Hematopoietic multipotent progenitor cell (in vitro differentiated cells): ENCODE measurements at places on chromosomes 4 and X.

GRCh38 chr4:94678896-94679295 is 78.9 kb upstream of the BMPR1B start:
- no peak for DNase-seq

DNA sequence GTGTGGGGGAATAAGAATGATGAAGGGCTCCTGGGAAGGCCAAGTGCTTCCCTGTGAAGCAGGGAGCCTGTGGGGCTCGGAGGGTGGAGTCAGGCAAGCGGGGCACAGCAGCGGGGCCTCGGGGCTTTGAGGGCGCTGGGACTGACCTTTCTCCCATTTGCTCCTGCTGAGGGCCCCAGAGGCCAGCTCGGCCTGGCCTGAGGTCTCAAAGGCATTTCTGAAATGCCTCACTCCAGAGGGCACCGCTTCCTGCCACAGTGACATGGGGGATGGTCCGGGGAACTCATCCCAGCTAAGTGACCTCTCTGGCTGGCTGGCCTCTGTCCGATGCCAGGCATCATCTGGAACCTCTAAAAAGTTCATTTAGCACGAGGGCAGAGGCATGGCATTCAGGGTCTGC is 98.8 kb upstream of the STX18 start:
- DNase-seq, result no peak

GRCh38 chrX:46704767-46705386 is 54.0 kb downstream of the SLC9A7 start:
- DNase-seq, result no peak

- peak; percentile 18 for DNase-seq
Measured at GRCh38 chrX:122850326-122850725, 333.8 kb upstream of the GRIA3 start.

DNA sequence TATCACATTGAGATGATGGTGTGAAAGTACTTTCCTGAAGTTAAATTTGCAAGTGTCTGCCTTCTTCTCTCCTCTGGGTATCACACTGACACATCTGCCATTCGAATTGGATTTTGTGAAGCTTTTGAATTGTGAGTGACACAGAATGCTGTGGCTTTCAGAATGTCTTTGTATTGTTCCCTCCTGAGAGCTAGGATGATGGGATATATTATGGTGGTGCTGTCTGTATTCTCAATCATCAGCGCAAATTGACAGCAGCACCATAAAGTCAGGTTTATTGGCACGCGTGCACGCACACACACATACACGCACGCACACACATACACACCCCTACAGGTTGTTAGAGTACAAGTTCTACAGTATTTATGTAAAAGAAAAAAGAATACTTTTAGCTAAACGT is 143.3 kb downstream of the AWAT2 start:
- DNase-seq, result no peak

DNA sequence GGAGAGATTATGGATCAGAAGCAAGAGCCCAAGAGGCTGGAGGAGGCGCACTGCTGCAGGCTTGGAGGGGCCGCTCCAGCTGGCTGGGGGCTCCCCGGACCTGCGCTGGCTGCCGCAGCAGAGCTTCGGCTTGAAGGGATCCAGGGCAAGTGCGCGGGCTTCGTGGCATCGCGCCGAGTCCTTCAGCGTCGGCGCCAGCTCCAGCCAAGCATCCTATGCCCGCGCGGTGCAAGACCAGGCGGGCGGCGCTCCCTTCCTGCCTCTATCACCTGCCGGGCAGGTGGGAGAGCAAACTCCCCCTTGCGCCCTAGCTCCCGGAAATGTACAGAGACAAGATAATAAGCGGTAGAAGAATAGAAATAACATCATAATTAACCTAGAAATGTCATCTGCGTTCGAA is 10.5 kb upstream of the UCP1 start:
- DNase-seq, result no peak

GRCh38 chr4:109184491-109184961 is 117.9 kb downstream of the COL25A1 start:
- DNase-seq, result no peak

DNA sequence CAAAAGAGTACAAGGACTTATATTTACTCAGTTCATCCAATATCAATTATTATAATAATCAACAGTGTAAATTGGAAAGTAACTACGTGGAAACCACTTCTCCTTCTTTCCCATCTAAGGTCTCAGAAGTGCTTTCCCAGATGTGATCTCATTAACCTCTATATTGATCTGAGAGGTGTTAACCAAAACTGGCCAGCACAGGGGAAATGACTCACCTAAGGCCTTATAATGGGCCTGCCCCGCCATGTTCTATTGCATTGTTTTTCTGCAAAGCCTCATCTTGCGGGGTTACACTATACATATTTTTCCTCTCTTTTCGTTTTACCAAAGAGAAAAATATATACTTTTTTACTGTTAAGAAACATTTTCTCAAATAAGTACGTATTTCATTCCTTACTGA is 20.5 kb downstream of the RAB40A start:
- no peak for DNase-seq

GRCh38 chr4:62394766-62395165 is 1194.6 kb downstream of the ADGRL3 start:
- DNase-seq, result peak; percentile 17

GRCh38 chrX:29318012-29318411 is 730.8 kb downstream of the IL1RAPL1 start:
- no peak for DNase-seq

- no peak for DNase-seq
Measured at GRCh38 chrX:30065226-30065625, 150.1 kb upstream of the MAGEB2 start.

DNA sequence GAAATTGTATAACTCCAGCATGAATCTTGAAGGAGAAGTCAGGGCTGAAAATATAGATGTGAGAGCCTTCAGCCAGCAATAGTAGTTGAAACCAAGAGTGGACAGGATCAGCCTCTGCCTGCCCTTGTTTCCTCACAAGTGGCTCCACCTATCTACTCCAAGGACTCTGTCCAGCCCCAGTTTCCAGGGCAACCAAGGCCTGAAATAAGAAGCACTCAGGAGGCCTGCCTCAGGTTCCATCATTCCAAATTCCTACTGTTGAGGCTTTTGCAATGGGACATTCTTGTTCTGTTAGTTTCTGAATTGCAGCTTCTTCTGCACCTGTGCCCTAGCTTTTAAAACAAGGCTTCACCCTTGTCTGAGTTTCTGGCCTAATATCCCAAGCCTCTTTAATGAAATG is 41.6 kb downstream of the TRPC5OS start:
- no peak for DNase-seq

DNA sequence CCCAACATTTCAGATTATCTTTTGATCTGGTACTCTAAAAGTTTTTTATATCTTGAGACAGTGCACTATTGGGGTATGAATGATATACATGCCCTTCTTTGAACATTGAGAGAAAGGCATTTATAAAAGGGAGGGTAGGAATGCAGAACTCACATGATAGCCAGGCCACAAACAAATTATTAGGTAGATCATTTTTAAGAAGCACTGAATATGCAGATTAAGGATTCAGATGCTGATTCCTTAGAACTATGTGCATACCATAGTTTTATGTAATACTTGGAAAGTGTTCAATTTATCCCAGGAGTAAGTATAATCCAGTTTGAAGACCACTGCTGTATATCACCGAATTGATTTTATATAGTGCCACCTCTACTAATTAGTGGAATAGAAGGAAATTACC is 18.6 kb downstream of the CEP135 start:
- no peak for DNase-seq

DNA sequence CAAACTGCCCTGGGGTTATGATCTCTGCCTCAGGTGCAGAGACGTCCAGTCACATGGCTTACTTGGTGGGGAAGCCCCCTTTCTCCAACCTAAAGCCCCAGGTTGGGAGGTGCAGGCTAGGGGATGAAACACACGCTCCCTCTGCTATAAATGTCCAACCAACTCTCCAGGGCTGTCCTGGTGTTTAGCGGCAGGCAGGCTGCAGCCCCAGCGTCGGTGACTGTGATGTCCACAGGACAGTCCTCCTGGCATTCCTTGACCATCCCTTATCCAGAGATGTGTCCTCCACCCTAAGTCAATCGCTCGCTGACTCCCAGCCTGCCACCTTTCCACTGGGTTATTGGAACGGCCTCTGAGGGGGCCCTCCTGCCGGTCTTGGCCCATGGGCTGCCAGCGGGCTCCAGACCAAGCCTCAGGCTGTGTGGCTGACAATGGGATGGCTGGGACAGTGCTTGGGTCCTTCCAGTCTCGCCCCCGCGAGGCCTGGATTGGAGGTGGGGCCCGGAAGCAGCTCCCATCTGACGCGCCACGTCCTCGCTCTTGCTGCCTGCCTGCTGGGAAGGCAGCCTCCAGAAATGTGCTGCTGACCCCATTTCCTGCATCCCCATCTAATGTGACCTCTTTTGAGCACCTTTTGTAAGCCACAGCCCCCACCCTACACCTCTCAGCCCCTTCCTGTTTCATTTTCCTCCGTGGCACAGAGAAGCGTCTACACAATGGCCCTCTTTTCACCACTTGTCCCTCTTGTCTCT is 60.8 kb upstream of the ADRA2C start:
- no peak for DNase-seq

- DNase-seq, result no peak
Measured at GRCh38 chr4:178693816-178694215, 1251.6 kb upstream of the AGA start.

DNA sequence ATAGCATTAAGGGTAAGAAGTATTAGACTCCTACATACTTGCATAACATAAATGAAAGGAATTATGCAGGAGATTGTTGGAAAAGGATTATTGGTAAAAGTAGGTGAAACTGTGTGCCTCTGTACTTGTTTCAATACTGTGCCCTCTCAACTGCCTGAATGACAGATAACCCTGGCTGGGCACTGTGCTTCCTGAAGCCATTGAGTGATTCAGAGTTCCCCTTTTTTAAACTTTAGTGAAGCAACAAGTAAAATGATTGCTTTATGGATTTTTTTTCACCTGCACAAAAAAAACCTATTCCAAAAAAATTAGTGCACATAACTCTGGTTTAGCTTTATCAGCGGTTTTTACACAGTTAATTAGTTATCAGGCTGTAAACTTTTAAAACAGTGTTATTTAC is 204.8 kb downstream of the TRAM1L1 start:
- DNase-seq, result peak; percentile 55

- DNase-seq, result peak; percentile 20
Measured at GRCh38 chrX:109475174-109475891, 6.6 kb downstream of the GUCY2F start.

- DNase-seq, result no peak
Measured at GRCh38 chr4:127491571-127491970, 141.2 kb upstream of the INTU start.

DNA sequence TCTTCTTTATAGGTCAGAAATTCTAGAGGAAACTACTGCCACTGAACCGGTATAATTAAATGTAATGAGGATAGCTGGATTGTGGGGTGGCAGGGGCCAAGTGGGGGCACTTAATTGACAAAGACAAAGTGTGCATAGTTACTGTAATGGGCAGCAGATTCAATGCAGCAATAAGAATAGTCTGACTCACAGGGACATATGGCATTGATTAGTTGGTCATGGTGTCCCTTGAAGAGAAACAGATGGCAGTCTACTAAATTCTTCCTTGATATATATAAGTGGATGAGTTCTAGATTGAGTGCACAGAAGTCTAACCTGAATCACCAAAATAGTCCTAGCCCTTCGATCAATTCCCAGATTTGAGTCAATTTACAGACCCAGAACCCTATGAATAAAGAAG is 31.6 kb downstream of the ETDC start:
- no peak for DNase-seq

GRCh38 chrX:108439426-108439942 is at the start of gene COL4A5:
COL4A5 (plus strand) TSS chrX:108439838; CDS start chrX:108440126, 288 bp downstream.
- DNase-seq, result peak; percentile 16

- no peak for DNase-seq
Measured at GRCh38 chr4:80732010-80732409, 298.5 kb upstream of the BMP3 start.

DNA sequence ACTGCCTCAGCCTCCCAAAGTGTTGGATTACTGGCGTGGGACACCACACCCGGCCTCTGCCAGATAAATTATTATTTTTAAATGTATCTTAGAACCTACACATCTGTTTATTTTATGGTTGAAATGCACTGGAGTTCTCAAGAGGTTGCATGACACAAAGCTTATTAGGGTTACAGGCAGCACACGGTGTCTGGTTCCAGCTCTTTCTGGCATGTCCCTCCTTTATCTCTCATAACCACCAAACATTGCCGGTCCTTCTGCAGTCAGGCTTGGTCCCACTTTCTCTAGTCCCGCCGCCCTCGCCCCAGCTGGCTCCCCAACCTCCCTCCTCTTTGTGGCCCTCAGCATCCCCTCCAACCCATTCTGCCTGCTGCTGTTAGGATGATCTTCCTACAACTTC is 39.7 kb upstream of the SPRY1 start:
- DNase-seq, result no peak

GRCh38 chr4:98542011-98542410 is 116.4 kb downstream of the TSPAN5 start:
- DNase-seq, result no peak

DNA sequence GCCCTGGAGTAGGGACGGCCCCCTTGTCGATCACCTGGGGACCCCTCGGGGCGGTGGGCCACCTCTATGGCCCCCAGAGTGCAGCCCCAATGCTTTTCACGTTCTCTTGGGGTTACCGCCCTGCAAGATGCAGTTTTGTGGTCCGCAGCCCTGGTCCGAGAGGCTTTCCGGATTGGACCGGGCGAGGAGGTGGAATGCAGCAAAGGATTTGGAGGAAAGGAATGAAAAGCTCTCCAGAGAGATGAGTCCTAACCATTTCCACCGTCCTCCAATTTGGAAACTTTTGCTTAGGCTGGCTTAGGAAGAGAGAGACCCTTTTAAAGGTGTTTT is 601 bp downstream of the SLC25A43 start:
- DNase-seq, result no peak

GRCh38 chr4:55973650-55974049 is 24.9 kb downstream of the CEP135 start:
- DNase-seq, result no peak

DNA sequence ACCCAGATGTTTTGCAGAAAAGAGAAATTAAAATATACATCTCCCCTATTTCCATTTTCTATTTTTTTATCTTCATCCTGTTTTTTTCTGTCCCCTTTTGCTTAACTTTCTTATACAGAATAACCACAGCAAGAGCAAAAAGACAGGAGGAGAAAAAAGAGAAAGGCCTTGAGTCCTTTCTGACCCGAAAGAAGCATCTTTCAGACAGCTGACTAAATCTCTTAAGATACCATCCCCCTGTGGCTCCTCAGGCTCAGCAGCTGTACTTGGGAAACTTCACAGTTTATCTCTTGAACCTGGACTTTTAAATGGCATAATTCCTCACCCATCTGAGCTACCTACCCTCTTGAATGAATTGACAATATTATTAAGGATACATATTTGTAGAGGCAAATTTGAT is 100.2 kb downstream of the FIP1L1 start:
- no peak for DNase-seq

DNA sequence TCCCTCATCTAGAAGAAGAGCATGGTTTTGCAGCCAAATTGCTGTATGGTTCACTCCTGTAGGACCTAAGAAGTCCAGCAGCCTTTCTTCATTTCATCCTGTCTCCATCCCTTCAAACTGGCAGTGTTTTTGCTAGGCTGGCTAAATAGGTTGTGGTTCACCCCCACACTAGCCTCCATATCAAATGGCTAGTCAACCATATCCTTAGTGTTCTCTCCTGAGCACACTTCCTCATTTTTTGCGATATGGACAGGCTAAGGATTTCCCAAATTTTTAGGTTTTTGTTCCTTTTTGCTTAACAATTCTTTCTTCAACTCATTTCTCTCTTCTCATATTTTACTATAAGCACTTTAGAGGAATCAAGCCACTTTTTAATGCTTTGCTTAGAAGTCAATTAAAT is 98.8 kb upstream of the NOCT start:
- DNase-seq, result no peak

- DNase-seq, result no peak
Measured at GRCh38 chr4:40811956-40812355, 62.2 kb downstream of the NSUN7 start.
